ENCODE measurements at places on chromosomes 4 and X.

- DNase-seq, result no peak
Observed at GRCh38 chr4:148095346-148095923, 346.8 kb downstream of the NR3C2 start.

DNA sequence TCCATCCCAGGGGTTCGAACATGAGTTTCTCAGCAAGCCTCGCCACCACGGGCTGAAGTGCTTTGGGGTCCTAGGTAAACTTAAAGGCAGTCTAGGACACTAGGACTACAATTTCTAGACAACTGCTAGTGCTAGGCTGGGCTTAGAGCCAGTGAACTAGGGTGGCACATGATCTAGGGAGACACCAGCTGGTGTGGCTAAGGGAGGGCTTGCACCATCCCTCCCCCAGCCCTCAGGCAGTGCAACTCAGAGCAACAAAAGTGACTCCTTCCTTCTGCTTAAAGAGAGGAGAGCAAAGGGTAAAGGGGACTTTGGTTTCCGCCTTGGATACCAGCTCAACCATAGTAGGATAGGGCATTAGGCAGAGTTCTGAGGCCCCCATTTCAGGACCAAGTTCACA is 162.5 kb upstream of the AFF2 start:
- no peak for DNase-seq

- no peak for DNase-seq
Observed at GRCh38 chr4:111120191-111120590, 497.3 kb upstream of the PITX2 start.

DNA sequence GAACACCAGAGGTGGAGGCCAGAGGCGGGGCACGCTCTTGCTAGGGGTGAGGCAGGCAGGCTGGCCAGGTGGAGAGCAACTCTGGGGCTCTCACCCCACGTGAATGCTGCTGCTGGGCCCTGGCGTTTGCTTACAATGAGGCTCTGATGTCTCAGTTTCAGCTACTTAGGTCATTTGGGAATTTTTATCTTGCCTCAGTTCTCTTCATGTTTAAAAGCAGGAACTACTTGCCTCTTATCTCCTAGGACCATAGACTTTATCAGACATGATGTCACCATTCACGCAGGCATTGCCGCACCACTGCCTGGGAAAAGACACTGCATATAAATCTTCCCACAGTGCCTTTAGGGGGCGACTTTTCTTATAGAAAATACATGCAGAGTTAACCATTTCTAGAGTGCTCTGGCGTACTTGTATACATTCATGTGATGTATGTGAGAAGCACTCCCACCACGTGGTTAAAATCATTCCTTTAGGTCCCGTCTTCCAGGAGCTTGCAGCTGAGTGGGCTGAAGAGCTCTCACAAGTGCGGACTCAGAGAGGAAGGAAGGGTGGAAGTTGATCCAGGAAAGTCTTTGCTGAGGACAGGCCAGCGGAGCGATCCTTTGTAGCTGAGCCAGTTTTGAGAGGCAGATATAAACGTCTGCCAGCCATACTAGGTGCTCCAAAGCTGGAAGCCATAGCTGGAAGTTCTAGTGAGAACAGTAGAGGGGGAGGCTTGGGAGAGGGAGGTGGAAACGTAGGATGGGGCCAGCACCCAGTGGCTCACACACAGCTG is 84.3 kb upstream of the CLDN34 start:
- no peak for DNase-seq

DNA sequence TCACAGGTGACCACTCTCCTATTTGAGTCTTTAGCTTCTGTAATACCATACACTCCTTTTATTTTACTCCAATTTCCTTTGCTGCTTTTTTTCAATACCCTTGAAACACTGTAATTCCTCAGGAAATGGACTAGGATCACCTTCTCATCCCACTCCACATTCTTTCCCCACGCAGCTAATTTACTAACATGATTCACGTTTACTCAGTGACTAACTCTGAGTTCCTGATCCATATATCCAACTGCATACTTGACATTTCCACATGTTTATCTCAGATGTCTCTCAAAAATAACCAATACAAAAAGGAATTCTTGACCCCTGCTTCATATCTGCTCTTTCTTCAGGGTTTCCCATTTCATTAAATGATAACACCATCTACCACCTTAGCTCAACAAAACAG is 19.9 kb downstream of the RPS6KA6 start:
- DNase-seq, result peak; percentile 44

DNA sequence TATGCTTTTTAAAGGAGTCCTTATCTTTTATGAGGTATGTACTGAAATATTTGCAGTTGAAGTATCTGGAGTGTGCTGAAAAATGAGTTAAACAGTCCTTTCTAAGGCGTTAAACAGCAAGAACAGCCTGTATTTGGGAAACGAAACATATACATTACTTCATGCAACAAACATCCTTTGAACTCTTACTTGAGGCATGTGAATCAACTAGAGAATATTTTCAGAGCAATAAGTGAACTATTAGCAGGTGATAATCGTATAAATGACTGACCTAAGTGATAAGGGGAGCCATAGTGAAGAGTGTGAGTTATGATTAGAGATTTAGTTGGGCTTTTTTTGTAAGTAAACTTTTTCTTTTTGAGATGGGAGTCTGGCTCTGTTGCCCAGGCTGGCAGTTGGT is 45.9 kb upstream of the RHOH start:
- no peak for DNase-seq

DNA sequence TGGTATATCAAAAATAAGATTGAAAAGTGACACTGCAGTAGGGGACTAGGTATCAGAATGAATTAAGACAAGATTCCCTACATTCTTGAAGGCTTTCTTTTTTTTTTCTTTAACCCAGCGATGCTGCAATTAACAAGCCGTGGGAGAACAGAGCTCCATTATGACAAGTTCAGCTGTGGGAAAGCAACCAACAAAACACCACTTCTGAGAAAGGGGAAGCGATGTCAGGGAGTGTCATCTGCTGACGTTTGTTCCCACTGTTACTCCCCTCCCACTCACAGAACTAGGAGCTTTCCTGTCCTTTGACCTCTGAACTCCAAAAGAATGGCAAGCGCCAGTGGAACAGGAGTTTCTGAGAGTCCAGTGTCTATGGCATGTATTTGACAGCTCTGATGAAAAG is 90.2 kb upstream of the SLITRK2 start:
- DNase-seq, result no peak

GRCh38 chr4:66197451-66197850 is 527.2 kb upstream of the EPHA5 start:
- no peak for DNase-seq

DNA sequence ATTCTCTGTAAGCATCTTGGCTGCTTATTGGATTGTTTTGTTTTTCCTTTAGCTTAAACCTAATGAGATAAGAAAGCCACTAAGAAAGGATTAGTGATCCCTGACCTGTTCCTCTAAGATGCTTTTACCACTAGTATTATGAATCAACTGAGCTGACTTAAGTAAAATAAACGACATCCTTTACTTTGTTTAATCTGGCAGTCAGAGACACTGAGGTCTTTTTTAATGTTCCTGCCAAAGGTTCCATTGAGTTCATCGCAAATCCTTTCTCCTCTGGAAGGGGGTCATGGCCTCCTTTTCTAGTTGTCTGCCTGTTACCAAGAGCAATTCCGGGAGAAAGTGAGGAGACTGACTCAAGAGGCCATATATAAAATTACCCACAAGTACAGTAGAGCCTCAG is 1038.3 kb upstream of the SLIT2 start:
- peak; percentile 36 for DNase-seq

GRCh38 chr4:105637408-105638176 is 70.9 kb downstream of the INTS12 start:
- DNase-seq, result peak; percentile 33
